Spleen (tissue), 13 donors: ENCODE measurements at places on chromosomes 5 and 9. TPM values are rescaled to one million over a fixed set of nuclear protein-coding genes. Genes with fewer than 3 reads are reported as not detected.

The PHYHD1 gene
- 10.9 TPM for total RNA-seq

DNA sequence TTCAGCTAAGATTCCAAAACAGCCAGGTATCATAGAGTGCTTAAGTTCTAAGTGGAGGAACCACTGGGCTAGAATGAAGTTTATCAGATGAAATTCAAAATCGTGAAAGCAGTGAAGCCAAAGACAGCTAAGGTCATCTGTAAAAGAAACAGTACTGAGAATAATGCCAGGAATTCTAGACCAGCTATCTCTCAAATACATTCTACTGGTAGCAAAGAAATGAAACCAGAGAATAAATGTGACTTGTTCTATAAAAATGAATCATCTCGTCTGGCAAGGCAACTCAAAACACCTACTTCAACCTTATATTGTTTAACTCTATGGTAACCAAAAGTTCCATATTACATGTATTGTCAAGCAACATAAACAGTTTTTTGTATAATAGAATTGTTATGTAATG, 51.3 kb upstream of the RGMB start:
- no peaks in the 10 kb centered on the region for H3K4me1 ChIP-seq
- H3K27me3 ChIP-seq, result no peaks in the 10 kb centered on the region
- DNase-seq, result no peak
- no peaks in the 10 kb centered on the region for H3K36me3 ChIP-seq
- H3K27ac ChIP-seq, result no peak overlapping the region
- no peak overlapping the region for H3K4me3 ChIP-seq

The CCNJL gene
- total RNA-seq, result 19.3 TPM

- H3K36me3 ChIP-seq, result no peaks in the 10 kb centered on the region
- no peaks in the 10 kb centered on the region for H3K4me1 ChIP-seq
- no peak for DNase-seq
- H3K27me3 ChIP-seq, result no peaks in the 10 kb centered on the region
Observed at GRCh38 chr5:82765765-82766164, 311.4 kb downstream of the TMEM167A start.
